ENCODE measurements at places on chromosomes 6 and 20.

DNA sequence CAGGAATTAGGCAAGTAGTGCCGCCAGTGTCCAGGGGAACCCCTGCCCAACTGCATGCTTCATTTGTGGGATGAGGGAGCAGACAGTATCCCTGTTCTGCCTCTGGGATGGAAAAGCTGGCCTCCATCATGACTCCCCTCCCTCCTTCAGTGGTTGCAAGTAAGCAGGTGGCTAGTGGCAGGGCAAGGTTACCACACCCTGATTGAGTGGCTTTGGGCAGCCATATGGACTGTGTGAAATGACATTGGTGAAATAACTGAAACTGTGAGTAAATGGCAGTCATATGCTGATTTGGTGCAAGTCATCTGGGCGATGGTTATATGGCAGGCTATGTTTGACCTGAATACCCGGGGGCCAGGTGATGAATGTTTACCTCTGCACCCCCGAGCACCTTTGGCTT is 33.0 kb downstream of the HDDC2 start:
- DNase-seq: no peak

GRCh38 chr6:113287396-113287795 is 569.7 kb upstream of the MARCKS start:
- DNase-seq: no peak

DNA sequence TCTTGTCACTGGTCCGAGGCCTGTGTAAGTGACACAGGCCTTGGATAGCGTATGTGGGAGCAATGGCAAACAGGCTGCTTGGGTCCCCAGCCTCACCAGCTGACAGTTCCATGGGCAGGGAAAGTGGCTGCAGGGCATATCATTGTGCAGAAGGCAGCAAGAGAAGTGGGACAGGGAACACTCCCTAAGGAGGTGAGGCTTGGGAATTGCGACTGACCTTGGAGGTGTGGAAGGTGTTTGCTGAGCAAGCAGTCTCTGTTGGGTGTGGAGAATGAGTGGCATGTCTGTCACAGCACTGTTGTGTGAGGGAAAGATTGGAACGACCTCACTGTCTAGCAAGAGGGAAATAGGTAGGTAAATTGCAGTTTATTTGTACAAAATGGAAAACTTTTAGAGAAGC is 16.8 kb downstream of the POFUT1 start:
- no peak for DNase-seq

DNA sequence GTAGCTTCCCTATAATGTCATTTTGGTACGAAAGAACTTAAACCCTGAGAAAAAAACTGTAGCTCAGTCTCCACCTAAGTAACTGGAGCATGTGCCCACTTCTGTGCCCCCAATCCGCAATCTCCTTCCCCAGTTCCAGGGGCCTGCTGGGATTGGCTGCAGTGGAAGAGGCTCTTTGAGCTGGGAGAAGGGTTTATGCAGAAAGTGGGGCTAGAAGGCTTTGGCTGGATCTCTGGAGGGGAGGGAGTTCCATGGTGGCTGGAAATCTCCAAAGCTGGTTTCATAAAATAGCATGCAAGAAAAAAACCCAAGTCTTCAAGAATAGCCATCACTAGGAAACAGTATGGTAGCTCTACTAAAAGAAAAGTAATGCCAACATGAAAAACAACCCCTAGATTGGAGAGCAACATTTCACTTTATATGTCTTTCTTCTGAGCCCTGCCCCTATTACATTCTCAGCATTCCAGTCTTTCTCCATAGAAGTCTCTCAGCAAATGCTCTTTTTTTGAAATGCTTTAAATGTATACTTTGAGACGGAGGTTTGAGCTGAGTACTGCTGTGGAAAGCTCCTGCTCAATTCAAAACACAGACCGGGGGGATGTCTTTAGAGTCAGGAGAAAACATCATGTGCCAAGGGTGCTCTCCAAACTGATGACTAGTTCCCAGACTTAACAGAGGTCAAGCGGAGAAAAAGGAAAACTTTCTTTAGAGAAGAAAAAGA is 36.0 kb upstream of the FOXO3 start:
- no peak for DNase-seq

DNA sequence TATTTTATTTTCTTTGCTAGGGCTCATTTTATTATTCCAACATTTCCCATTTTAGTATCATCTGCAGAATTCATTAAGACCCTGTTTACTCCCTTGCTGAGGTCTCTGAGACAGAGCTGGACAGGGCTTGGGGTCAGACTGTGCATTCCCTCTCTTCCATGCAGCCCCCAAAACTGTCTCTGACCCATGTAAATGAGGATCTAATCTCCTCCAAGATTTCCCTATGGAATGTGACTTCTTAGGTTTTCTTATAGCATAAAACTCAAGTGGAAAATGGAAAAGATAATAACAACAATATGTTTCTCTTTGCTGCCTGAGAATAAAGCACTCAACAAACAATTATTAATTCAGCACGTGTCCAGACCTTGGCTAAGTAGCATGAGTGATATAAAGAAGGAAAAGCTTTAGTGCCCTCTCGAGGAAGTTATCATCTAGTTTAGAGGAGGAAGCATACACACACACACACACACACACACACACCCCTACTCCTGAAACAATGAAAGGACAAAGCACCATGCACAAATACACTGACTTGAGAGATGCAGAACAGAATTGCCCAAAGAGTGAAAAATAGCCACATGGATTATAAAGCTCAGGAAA is 815.5 kb downstream of the BCKDHB start:
- DNase-seq: no peak

DNA sequence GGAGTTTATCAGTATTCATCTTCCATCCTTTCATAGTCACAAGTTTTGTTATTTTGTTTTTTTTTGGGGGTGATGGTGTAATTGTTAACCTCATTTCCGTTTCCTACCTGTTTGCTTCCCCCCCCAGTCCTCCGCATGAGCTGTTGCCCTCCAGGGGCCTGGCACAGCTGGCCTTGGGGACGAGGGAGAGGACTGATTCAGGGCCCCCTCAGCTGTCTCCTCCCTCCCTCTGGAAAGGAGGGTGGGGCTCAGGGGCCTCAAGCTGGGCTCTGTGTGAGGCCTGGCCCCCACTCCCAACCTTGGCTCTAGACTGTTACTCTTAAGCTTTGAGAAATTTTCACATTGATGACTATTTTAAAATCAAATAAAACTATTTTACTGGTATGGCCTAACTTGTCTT is 4.0 kb downstream of the LRRC73 start:
- no peak for DNase-seq

Data from CD8-positive, alpha-beta T cell (primary cell).